ENCODE measurements at places on chromosomes 12 and 14.

GRCh38 chr12:9041321-9041720 is 52.0 kb downstream of the KLRG1 start:
- no peak for DNase-seq

DNA sequence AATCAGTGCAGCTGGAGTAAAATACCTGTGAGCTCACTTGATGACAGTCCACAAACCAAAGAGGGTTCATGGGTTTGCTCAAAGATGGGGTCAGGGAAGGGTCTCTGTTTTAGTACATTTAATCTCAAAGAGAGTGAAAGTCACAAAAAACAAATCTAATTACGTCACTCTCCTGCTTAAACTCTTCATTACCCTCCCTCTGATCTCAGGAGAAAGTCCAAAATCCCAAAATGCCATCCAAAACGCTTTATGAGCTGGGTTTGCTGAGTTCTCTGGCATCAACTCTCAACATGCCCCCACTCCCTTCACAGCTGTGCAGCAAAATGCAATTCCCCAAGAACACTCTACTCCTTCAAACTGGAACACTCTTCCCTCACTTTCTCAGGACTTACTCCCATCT is 40.4 kb upstream of the LGR5 start:
- no peak for DNase-seq

DNA sequence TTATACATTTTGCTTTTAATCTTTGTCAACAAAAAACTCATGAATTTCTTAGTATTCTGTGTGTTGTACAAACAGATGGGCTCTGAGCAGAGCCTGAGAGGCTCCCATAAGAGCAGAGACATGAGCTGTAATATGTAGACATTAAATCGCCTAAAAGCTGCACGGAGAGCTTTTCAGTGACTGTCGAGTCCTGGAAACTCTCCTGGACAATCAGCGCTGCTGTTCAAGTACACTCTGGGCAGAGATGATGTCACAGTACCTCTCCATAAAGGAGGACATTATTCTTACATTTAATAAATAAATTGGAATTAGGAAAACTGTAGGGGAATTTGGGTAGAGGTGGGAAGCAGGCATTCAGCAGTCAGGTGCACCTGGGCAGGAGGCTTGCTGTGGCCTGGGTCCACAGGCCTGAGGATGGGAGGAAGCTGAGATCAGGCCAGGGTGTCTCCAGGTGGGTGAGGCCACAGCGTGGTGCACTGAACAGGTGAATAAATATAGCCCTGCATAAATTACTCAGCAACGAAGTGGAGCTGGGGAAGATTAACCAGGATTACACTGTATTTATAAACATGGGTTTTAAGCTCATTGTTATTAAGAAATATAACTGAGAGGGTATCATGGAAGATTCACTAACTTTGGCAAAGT is 13.3 kb upstream of the TCL1A start:
- DNase-seq: no peak

GRCh38 chr12:25322351-25322750 is 71.6 kb upstream of the KRAS start:
- no peak for DNase-seq
